Fibroblast of lung (primary cell): ENCODE measurements at places on chromosomes 13 and 19. TPM values are rescaled to one million over a fixed set of nuclear protein-coding genes. Genes with fewer than 3 reads are reported as not detected.

Gene ISOC2
- total RNA-seq, result 34.2 and 35.5 TPM in 2 replicates

Gene BORCS8
- total RNA-seq, result 8.7 and 13.9 TPM in 2 replicates

Gene ADAMTSL5
- 1.5 and 3.1 TPM in 2 replicates for total RNA-seq

Gene SYT3
- not detected in 2 replicates for total RNA-seq

Gene SLAIN1
- 1.3 and 2.6 TPM in 2 replicates for total RNA-seq

Gene IL27RA
- 2.1 and 2.6 TPM in 2 replicates for total RNA-seq

Gene R3HDM4
- 13.2 and 13.4 TPM in 2 replicates for total RNA-seq
